Uterus (tissue), 4 donors: ENCODE measurements at places on chromosomes 4 and X. TPM values are rescaled to one million over a fixed set of nuclear protein-coding genes. Genes with fewer than 3 reads are reported as not detected.
A peak's percentile ranks its signal among the peaks of the same experiment; 100 is the strongest.

DNA sequence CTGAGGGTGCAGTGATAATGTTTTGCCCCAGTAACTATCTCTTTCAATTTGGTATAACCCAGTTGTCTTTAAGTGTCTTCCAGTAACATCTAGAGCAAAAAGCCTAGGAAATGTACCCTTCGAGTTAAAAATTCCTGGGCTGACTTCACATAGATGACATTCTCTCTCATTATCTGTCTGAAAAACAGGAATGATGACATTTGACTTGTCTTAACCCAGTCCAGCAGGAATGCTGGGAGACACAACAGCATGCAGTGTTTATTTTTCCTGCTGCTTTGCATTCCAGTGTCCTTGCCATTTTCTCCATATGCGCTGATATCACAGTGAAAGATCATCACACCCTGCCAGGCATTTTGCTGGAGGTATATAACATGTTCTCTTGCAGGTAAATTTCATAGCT lies 130.0 kb downstream of the SOWAHB start:
- no peak overlapping the region for H3K4me3 ChIP-seq
- no peaks in the 10 kb centered on the region for H3K27me3 ChIP-seq
- no peak overlapping the region for H3K27ac ChIP-seq
- no peak for DNase-seq
- no peaks in the 10 kb centered on the region for H3K4me1 ChIP-seq

GRCh38 chr4:86450861-86451260 lies 91.0 kb upstream of the MAPK10 start:
- no peaks in the 10 kb centered on the region for H3K36me3 ChIP-seq
- peak overlapping the region; percentile 47 for H3K4me3 ChIP-seq
- no peaks in the 10 kb centered on the region for H3K4me1 ChIP-seq
- H3K27me3 ChIP-seq, result no peaks in the 10 kb centered on the region

GRCh38 chr4:10491401-10491800 lies 34.2 kb upstream of the ZNF518B start:
- no peaks in the 10 kb centered on the region for H3K36me3 ChIP-seq
- DNase-seq, result no peak
- H3K27me3 ChIP-seq, result no peaks in the 10 kb centered on the region
- H3K4me1 ChIP-seq, result no peaks in the 10 kb centered on the region

Gene CRMP1
- total RNA-seq, result 1.8 TPM

- H3K4me3 ChIP-seq, result peak overlapping the region; percentile 63
- no peaks in the 10 kb centered on the region for H3K27me3 ChIP-seq
- no peaks in the 10 kb centered on the region for H3K4me1 ChIP-seq
- peak; percentile 35 for DNase-seq
- H3K27ac ChIP-seq, result peak overlapping the region; percentile 94
These were observed 1.7 kb downstream of the PHF8 start for GRCh38 chrX:54042609-54043021.

DNA sequence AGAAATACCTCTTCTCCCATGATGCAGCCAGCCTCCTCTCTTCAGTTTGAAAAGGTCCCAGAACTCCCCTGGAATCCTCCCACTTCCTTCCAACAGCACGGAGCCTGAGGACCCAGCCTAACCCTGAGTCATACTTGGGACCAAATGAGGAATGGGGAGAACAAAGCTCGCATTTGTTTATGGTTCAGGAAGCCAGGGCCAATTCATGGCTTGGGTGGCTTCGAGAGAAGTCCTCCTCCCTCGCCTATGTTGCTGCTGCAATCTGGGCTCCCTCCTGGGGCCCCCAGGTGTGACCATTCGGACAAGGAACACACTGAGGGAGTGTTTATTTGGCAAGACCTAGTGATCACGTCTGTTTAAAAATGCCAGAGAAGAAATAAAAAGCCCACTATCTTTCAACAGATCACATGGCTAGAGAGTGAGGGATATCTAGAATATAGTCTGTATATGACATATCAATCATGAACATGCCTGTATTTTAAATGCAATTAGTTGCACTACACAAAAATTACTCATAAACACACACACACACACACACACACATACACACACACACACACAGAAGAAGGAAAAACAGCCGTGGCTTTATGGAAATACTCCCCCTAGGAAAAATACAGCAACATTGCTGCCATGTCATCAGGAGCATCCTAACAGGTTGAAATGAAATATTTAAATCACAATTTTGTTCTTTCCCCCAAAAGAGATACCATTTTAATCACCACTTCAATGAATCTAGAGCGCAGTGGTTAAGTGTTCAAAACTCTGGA lies 155.7 kb upstream of the MAP3K15 start:
- H3K36me3 ChIP-seq, result no peaks in the 10 kb centered on the region
- DNase-seq, result peak; percentile 38
- H3K4me3 ChIP-seq, result no peak overlapping the region
- no peak overlapping the region for H3K27ac ChIP-seq
- H3K27me3 ChIP-seq, result no peaks in the 10 kb centered on the region

DNA sequence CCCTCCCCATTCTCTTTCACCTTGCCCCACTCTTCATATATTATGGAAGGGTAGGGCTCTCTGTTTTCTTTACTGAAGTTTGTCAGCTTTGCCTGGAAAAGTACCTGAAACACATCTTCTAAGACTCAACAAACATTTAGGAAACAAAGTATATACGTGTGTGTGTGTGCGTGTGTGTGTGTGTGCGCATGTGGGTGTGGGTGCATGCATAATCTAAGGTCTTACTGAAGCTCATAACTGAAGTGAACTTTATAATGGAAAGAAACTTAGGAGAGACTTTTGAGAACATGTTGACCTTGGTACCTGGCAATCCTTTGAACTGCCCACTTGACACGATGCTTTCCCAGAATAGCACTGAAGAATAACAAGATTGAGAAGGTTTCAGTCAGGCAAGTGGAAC lies 986.3 kb upstream of the GRID2 start:
- H3K4me3 ChIP-seq, result no peak overlapping the region
- no peaks in the 10 kb centered on the region for H3K27me3 ChIP-seq
- H3K36me3 ChIP-seq, result no peaks in the 10 kb centered on the region
- H3K4me1 ChIP-seq, result no peaks in the 10 kb centered on the region
- no peak overlapping the region for H3K27ac ChIP-seq

DNA sequence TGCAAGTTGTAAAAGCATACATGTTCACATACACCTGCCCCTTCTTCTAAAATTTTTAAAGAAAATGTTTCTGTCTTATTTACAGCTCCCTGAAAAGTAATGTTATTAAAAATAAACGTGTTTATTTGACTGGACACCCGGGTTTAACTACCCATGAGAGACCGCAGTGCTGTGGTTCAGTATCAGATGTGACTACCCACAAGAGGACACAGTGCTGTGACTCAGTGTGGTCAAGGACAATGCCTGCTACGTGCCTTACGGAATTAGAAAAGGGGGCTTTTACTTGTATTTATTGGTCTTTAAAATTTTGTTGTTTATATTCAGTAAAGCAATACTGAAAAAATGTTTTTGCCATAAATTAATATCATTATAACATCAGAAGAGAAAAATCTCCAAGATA lies 641.4 kb downstream of the TRIML1 start:
- H3K36me3 ChIP-seq, result no peaks in the 10 kb centered on the region
- H3K27me3 ChIP-seq, result no peaks in the 10 kb centered on the region
- no peak for DNase-seq
- no peaks in the 10 kb centered on the region for H3K4me1 ChIP-seq

Gene DDX53
- total RNA-seq, result not detected

- H3K27me3 ChIP-seq, result no peaks in the 10 kb centered on the region
- H3K27ac ChIP-seq, result no peak overlapping the region
- H3K4me1 ChIP-seq, result no peaks in the 10 kb centered on the region
- no peak for DNase-seq
- H3K36me3 ChIP-seq, result no peaks in the 10 kb centered on the region
These were observed 5.3 kb upstream of the ARAP2 start for GRCh38 chr4:36249610-36250009.

Gene TKTL1
- total RNA-seq, result 0.07 TPM

- no peak overlapping the region for H3K4me3 ChIP-seq
- no peaks in the 10 kb centered on the region for H3K36me3 ChIP-seq
- H3K27ac ChIP-seq, result no peak overlapping the region
- H3K27me3 ChIP-seq, result no peaks in the 10 kb centered on the region
These were observed 29.9 kb upstream of the ADRA2C start for GRCh38 chr4:3736290-3736689.

GRCh38 chr4:153266988-153267387 lies 62.7 kb downstream of the TRIM2 start:
- no peaks in the 10 kb centered on the region for H3K27me3 ChIP-seq
- no peaks in the 10 kb centered on the region for H3K4me1 ChIP-seq
- H3K27ac ChIP-seq, result no peak overlapping the region
- no peak for DNase-seq

DNA sequence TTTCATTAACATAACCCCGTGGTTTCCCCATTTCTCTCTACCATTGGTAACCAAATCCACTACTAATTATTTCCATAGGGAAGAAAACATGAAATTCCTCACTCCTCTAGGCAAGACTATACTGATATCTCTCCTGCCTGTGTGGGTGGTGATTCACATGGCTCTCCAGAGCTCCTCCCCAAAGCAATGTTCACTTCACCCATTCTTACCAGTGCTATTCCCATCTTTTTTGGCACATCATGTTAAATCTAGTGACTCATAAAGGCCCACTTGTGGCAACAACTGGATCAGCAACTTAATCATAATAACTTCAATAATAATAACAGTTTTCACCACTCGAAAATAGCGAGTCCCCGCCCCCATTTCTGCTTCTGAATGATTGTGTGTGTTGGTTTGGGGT lies 6.1 kb upstream of the HCCS start:
- H3K4me1 ChIP-seq, result no peaks in the 10 kb centered on the region
- no peak overlapping the region for H3K4me3 ChIP-seq
- H3K27ac ChIP-seq, result no peak overlapping the region
- H3K27me3 ChIP-seq, result no peaks in the 10 kb centered on the region

DNA sequence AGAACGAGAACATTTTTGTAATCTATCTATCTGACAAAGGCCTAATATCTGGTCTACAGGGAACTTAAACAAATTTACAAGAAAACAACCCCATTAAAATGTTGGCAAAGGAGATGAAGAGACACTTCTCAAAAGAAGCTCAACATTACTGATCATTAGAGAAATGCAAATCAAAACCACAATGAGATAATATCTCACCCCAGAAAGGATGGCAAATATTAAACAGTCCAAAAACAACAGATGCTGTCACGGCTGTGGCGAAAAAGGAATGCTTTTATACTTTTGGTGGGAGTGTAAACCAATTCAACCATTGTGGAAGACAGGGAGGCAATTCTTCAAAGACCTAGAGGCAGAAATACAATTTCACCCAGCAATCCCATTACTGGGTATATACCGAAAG lies 2284.8 kb downstream of the ARAP2 start:
- H3K27me3 ChIP-seq, result no peaks in the 10 kb centered on the region
- H3K27ac ChIP-seq, result no peak overlapping the region
- no peaks in the 10 kb centered on the region for H3K36me3 ChIP-seq
- DNase-seq, result no peak

Gene GDI1
- 155 TPM for total RNA-seq

GRCh38 chr4:140343303-140343702 lies 30.1 kb upstream of the SCOC start:
- H3K36me3 ChIP-seq, result no peaks in the 10 kb centered on the region
- no peak for DNase-seq
- H3K4me1 ChIP-seq, result no peaks in the 10 kb centered on the region
- H3K4me3 ChIP-seq, result no peak overlapping the region

Gene ATP6AP2
- total RNA-seq, result 91.8 TPM

- no peaks in the 10 kb centered on the region for H3K4me1 ChIP-seq
- DNase-seq, result no peak
- no peak overlapping the region for H3K27ac ChIP-seq
- no peak overlapping the region for H3K4me3 ChIP-seq
These were observed 17.9 kb downstream of the UBE2K start for GRCh38 chr4:39715788-39716187.

- H3K36me3 ChIP-seq, result no peaks in the 10 kb centered on the region
- H3K4me1 ChIP-seq, result peaks cover 8% of the 10 kb centered on the region
- DNase-seq, result no peak
- H3K27me3 ChIP-seq, result no peaks in the 10 kb centered on the region
These were observed 3.1 kb downstream of the POLR2B start for GRCh38 chr4:56981795-56982201.

Gene NXF2
- total RNA-seq, result not detected

- no peak overlapping the region for H3K27ac ChIP-seq
- no peaks in the 10 kb centered on the region for H3K4me1 ChIP-seq
- H3K36me3 ChIP-seq, result no peaks in the 10 kb centered on the region
- DNase-seq, result no peak
- H3K4me3 ChIP-seq, result no peak overlapping the region
- H3K27me3 ChIP-seq, result no peaks in the 10 kb centered on the region
These were observed 991.5 kb downstream of the ADGRL3 start for GRCh38 chr4:62191451-62192240.

DNA sequence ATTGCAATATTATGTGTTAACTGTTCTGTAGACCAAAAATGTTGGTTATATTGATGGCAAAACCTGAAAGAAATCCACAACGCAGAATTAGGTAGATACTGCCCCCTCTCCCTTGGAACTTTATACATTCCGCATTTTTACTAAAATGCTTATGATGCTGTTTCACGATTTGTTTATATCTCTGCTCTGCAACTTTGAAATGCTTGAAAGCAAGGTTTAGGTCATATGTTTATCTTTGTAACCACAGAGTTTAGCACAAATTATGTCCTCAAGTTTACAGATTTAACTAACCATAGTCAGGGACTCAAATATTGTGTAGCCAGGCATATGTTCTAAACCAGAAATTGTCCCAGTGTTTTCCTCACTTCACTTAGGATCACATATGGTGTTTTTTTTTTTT lies 66.1 kb upstream of the H2AZ1 start:
- H3K27ac ChIP-seq, result no peak overlapping the region
- no peaks in the 10 kb centered on the region for H3K36me3 ChIP-seq
- no peaks in the 10 kb centered on the region for H3K27me3 ChIP-seq
- no peaks in the 10 kb centered on the region for H3K4me1 ChIP-seq
- DNase-seq, result no peak

Gene MAGEB10
- not detected for total RNA-seq

Gene PABPC1L2B
- not detected for total RNA-seq

GRCh38 chrX:8914681-8915080 lies 113.5 kb upstream of the FAM9A start:
- H3K27me3 ChIP-seq, result no peaks in the 10 kb centered on the region
- no peak overlapping the region for H3K4me3 ChIP-seq
- H3K27ac ChIP-seq, result peak overlapping the region; percentile 54
- no peak for DNase-seq
- H3K36me3 ChIP-seq, result no peaks in the 10 kb centered on the region

Gene AR
- 40.2 TPM for total RNA-seq

- no peak for DNase-seq
- no peaks in the 10 kb centered on the region for H3K27me3 ChIP-seq
- no peak overlapping the region for H3K4me3 ChIP-seq
- no peaks in the 10 kb centered on the region for H3K4me1 ChIP-seq
These were observed 602.9 kb upstream of the HTR2C start for GRCh38 chrX:113980953-113981352.

DNA sequence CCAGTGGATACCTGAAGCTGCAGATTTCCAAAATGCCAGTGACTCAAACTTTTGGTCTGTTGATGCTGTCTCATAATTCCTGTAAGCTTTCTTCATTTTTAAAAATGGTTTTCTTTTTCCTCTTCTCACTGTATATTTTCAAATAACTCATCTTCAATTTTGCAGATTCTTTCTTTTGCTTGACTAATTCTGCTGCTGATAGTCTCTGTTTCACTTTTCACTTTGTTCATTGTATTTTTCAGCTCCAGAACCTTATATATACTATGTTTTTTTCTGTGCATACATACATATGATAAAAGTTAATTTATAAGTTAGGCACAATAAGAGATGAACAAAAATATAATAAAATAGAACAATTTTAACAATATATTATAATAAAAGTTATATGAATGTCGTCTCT lies 237.7 kb upstream of the GPRIN3 start:
- H3K36me3 ChIP-seq, result no peaks in the 10 kb centered on the region
- DNase-seq, result no peak
- no peaks in the 10 kb centered on the region for H3K27me3 ChIP-seq
- H3K4me1 ChIP-seq, result no peaks in the 10 kb centered on the region
- H3K27ac ChIP-seq, result no peak overlapping the region
